Dermis blood vessel endothelial cell (primary cell): ENCODE measurements at places on chromosomes 5 and 9. TPM values are rescaled to one million over a fixed set of nuclear protein-coding genes. Genes with fewer than 3 reads are reported as not detected.

Gene KIF4B
- total RNA-seq: 0.17 and 0.42 TPM in 2 replicates

Gene ADAMTS13
- 0.84 and 1.0 TPM in 2 replicates for total RNA-seq

Gene MYO10
- total RNA-seq: 99.8 and 140 TPM in 2 replicates

Gene SAXO1
- not detected in 2 replicates for total RNA-seq

Gene PCDHB13
- 1.4 TPM in 2 replicates for total RNA-seq

Gene HMCN2
- total RNA-seq: under 0.01 and 1.0 TPM in 2 replicates

Gene RXRA
- 23.3 and 31.7 TPM in 2 replicates for total RNA-seq

Gene ADGRD2
- not detected in 2 replicates for total RNA-seq

Gene PCDHA7
- total RNA-seq: 0.19 and 0.34 TPM in 2 replicates

Gene RNF183
- total RNA-seq: not detected in 2 replicates

Gene AJM1
- 1.0 TPM in 2 replicates for total RNA-seq

Gene FOXD4L4
- total RNA-seq: 0.09 and 0.17 TPM in 2 replicates

Gene UBE2B
- total RNA-seq: 28.9 and 51.4 TPM in 2 replicates

Gene PTGDS
- 0.17 and 0.60 TPM in 2 replicates for total RNA-seq

Gene UGT3A1
- not detected in 2 replicates for total RNA-seq

Gene PNPLA7
- total RNA-seq: 0.42 and 1.7 TPM in 2 replicates

Gene CTSV
- total RNA-seq: under 0.01 and 2.1 TPM in 2 replicates

Gene PCSK5
- total RNA-seq: 1.9 and 3.4 TPM in 2 replicates

Gene PCDHGB3
- 3.6 and 3.7 TPM in 2 replicates for total RNA-seq

Gene DMRT2
- not detected in 2 replicates for total RNA-seq

Gene ALDH7A1
- 26.7 and 28.7 TPM in 2 replicates for total RNA-seq

Gene AK6
- total RNA-seq: 21.3 and 52.0 TPM in 2 replicates

Gene SPATA31A3
- total RNA-seq: not detected in 2 replicates

Gene RBM22
- total RNA-seq: 31.3 and 35.9 TPM in 2 replicates

Gene EIF4E1B
- not detected in 2 replicates for total RNA-seq

Gene ZMAT2
- total RNA-seq: 55.5 and 62.3 TPM in 2 replicates

Gene CXCL14
- total RNA-seq: 0.09 and 0.34 TPM in 2 replicates

Gene ZNF484
- total RNA-seq: 15.0 and 15.4 TPM in 2 replicates

Gene NUTM2F
- total RNA-seq: not detected in 2 replicates

Gene EPB41L4A
- 33.5 and 48.5 TPM in 2 replicates for total RNA-seq

Gene DMRTA1
- total RNA-seq: under 0.01 and 0.05 TPM in 2 replicates

Gene CARD9
- 0.34 and 1.1 TPM in 2 replicates for total RNA-seq
